ENCODE measurements at places on chromosomes 1 and 21.

GRCh38 chr1:82755671-82756070 lies 954.9 kb downstream of the ADGRL2 start:
- H3K36me3 ChIP-seq: no peaks in the 10 kb centered on the region
- DNase-seq: no peak
- H3K27me3 ChIP-seq: no peaks in the 10 kb centered on the region

DNA sequence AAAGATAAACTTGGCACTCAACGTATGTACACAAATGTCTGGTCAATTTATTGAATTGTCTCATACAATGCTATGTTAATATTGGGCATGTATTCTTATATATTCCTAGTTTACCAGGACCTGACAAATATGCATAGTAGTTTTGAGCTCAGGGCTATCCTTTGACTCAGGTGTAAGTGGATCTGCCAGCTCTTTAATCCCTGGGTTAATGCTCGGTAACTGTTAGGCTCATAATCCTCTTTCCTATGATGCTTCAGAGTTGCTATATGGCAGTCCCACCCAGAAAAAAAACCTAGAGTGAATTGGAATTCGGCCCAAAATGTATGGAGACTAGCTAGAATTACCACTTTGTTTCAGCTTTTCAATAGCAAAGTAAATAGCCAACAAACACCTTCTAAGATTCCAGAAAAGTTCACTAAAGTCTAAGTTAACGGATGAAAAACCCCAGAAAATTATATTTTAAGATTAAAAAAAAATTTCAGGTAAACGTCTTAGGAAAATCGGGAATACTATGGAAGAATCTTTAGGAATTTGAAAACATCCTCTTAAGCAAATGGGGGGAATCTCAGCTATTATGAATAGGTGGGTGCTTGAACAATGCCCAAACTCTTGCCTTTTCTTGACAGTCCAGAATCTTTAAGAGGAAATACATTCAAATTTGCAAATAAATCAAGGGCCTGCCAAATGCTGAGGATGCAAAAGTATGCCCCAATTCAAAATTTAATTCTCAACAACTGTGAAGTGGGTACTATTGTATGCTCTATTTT lies 10.9 kb downstream of the H3-3A start:
- no peaks in the 10 kb centered on the region for H3K27me3 ChIP-seq
- DNase-seq: no peak
- peak overlapping the region; percentile 18 for H3K4me3 ChIP-seq
- no peak overlapping the region for H3K27ac ChIP-seq
- H3K4me1 ChIP-seq: peaks cover 6% of the 10 kb centered on the region
- H3K36me3 ChIP-seq: peaks cover 15% of the 10 kb centered on the region

- H3K4me1 ChIP-seq: no peaks in the 10 kb centered on the region
- no peaks in the 10 kb centered on the region for H3K27me3 ChIP-seq
- no peak overlapping the region for H3K4me3 ChIP-seq
- H3K27ac ChIP-seq: no peak overlapping the region
- no peak for DNase-seq
- peaks cover 12% of the 10 kb centered on the region for H3K36me3 ChIP-seq
Measured at GRCh38 chr1:224411766-224412165, 22.8 kb downstream of the WDR26 start.

- H3K27me3 ChIP-seq: peaks cover 24% of the 10 kb centered on the region
- H3K27ac ChIP-seq: no peak overlapping the region
- no peaks in the 10 kb centered on the region for H3K36me3 ChIP-seq
- peak; percentile 39 for DNase-seq
- peaks cover 48% of the 10 kb centered on the region for H3K4me1 ChIP-seq
- H3K4me3 ChIP-seq: peak overlapping the region; percentile 83
Measured at GRCh38 chr21:42513985-42514882, 582 bp downstream of the SLC37A1 start.

GRCh38 chr1:156632355-156632754 lies 9.6 kb upstream of the BCAN start:
- H3K4me1 ChIP-seq: no peaks in the 10 kb centered on the region
- DNase-seq: no peak
- H3K36me3 ChIP-seq: no peaks in the 10 kb centered on the region
- no peak overlapping the region for H3K4me3 ChIP-seq
- peaks cover 52% of the 10 kb centered on the region for H3K27me3 ChIP-seq

GRCh38 chr21:36454706-36455105 lies 25.2 kb downstream of the CLDN14 start:
- H3K4me1 ChIP-seq: peaks cover 6% of the 10 kb centered on the region
- no peaks in the 10 kb centered on the region for H3K27me3 ChIP-seq
- no peak overlapping the region for H3K4me3 ChIP-seq
- no peak overlapping the region for H3K27ac ChIP-seq
- no peak for DNase-seq

- H3K27me3 ChIP-seq: no peaks in the 10 kb centered on the region
- no peak overlapping the region for H3K4me3 ChIP-seq
- peaks cover 12% of the 10 kb centered on the region for H3K4me1 ChIP-seq
- H3K36me3 ChIP-seq: no peaks in the 10 kb centered on the region
Measured at GRCh38 chr1:54054438-54054749, 986 bp downstream of the TCEANC2 start.

DNA sequence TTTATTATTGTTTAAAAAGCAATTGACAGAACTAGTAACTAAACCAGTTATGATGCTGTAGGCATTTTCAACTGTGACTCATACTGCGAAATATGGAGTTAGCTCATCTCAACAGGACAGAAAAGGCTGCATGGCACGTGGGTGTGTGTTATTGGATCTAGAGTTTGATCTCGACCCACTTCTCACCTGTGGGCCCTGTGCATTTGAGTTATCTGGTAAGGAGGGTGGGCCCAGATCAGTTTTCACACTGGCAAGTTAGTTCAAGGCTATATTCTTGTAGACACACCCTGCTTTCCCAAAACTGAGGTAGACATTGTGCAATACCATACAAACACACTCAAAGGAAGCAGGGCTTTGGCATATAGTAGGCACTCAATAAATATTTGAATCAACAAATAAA lies 71.3 kb upstream of the PRDX6 start:
- H3K4me1 ChIP-seq: no peaks in the 10 kb centered on the region
- H3K27ac ChIP-seq: no peak overlapping the region
- no peaks in the 10 kb centered on the region for H3K36me3 ChIP-seq

DNA sequence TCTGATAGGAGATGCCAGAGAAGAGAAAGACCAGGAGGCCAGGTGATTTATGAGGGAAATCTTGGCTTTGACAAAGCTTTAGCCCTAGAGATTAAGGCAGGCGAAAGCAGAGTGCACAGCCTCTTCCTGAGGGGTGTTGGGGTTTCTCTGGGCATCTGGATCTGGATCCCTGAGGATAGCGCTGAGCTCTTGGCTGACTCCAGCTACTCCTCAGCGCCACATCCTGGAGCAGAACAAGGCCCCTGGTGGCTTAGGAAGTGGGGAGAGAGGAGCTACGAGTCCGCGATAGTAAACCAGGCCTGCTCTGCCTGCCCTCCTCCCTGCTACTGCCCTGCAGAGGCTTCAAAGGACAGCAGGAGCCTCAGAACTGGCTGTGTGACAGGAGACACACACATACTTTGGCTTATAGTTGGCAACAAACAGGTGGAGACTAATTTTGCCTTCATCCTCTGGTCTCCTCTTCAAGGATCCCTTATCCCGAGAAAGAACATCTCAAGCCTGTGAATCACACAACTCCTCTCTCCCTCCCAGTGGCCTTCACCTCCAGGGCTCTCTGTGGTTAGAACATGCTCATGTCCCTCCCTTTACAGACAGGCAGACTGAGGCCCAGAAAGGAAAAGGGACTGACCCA lies 66.9 kb downstream of the TRABD2B start:
- H3K4me3 ChIP-seq: no peak overlapping the region
- H3K27me3 ChIP-seq: peaks cover 8% of the 10 kb centered on the region
- H3K4me1 ChIP-seq: no peaks in the 10 kb centered on the region
- H3K27ac ChIP-seq: no peak overlapping the region

GRCh38 chr1:109933856-109934711 lies 23.4 kb downstream of the CSF1 start:
- H3K4me1 ChIP-seq: peaks cover 15% of the 10 kb centered on the region
- no peak overlapping the region for H3K27ac ChIP-seq
- peaks cover 7% of the 10 kb centered on the region for H3K36me3 ChIP-seq
- no peaks in the 10 kb centered on the region for H3K27me3 ChIP-seq

GRCh38 chr1:64474665-64475439 lies 4.9 kb downstream of the CACHD1 start:
- H3K4me1 ChIP-seq: peaks cover 59% of the 10 kb centered on the region
- H3K27ac ChIP-seq: peak overlapping the region; percentile 61
- no peak for DNase-seq
- H3K36me3 ChIP-seq: no peaks in the 10 kb centered on the region
- H3K4me3 ChIP-seq: peak overlapping the region; percentile 76

GRCh38 chr1:237938553-237938952 lies 47.8 kb upstream of the ZP4 start:
- no peaks in the 10 kb centered on the region for H3K27me3 ChIP-seq
- H3K27ac ChIP-seq: no peak overlapping the region
- no peaks in the 10 kb centered on the region for H3K4me1 ChIP-seq

DNA sequence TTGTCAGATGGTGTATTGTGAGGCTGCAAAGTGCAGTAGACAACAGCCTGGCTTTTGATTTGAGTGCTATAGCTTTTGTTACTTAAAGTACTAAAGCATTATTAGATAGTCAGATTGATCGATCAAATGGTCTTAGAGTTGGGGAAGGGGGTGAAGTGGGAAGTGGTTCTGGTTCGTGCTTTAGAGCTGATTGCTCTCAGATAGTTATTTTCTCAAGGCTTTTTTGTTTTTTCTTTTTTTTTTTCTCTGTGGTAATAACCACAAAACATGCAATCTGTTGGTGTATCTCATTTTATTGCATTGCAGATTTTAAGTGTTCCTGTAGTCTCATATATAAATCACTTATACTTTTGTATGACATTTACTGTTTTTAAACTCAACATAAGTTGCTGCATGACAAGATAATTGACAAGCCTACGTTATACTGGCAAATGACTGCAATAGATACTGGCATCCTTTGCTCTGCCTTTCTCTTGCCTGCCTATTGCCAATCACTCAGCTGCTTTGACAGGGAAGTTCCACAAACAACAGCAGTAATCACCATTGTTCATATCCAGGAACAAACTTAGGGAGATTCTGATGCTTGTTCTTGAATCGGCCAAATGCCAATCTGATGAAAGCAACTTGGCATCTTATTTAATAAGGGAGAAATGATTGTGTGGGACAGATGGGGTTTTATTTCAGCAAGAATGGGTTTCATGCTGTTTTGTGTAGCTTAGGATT lies 125.0 kb upstream of the B3GALT2 start:
- no peak for DNase-seq
- H3K4me1 ChIP-seq: no peaks in the 10 kb centered on the region
- no peaks in the 10 kb centered on the region for H3K27me3 ChIP-seq
- no peaks in the 10 kb centered on the region for H3K36me3 ChIP-seq
- H3K4me3 ChIP-seq: no peak overlapping the region

DNA sequence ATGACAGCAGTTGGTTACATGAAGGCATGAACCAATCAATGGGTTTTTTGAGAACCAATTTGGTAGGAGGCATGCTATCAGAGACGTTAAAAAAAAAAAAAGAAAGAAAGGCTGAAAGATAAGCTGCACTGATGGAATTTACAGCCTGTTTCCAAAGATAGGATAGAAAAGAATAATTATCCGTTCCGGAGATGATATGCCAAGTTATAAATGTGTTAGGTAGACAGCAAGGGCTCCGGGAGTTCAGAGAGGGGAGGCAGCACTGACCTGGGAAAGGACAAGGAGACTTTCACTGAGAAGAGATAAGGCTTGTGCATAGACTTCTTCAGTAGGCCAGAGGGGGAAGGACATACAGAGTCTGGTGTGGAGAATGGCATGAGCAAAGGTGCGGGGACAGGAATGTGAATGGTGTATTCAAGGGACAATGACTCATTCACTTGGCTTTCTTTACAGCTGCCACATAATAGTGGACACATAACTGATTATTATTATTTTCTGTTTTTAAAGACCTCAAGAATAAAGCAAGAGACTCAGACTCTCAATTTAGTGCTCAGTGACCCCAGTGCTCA lies 24.8 kb upstream of the ACBD6 start:
- no peaks in the 10 kb centered on the region for H3K36me3 ChIP-seq
- H3K27ac ChIP-seq: no peak overlapping the region

DNA sequence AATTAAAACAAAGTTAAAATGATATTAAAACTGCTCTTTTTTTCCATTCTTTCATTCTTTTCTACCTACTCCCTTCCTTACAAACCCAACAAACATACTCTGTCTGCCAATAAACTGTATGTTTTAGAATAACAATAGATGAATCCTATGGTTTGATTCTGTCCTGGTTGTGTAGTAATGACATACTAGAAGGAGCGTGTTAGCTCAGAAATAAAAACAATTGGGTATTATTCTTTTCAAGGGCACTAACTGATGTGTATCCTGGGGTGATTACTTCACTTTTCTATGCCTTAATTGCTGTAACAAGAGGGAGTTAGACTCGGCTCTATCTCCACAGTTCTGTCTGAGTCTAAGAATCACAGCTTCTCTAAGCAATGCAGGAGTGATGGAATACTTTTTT lies 194.4 kb downstream of the GIPC2 start:
- no peaks in the 10 kb centered on the region for H3K4me1 ChIP-seq
- H3K36me3 ChIP-seq: no peaks in the 10 kb centered on the region
- no peak for DNase-seq
- H3K27me3 ChIP-seq: peaks cover 9% of the 10 kb centered on the region
- no peak overlapping the region for H3K27ac ChIP-seq
- no peak overlapping the region for H3K4me3 ChIP-seq

GRCh38 chr1:10624256-10625050 lies 149.7 kb downstream of the PEX14 start:
- no peaks in the 10 kb centered on the region for H3K36me3 ChIP-seq
- no peaks in the 10 kb centered on the region for H3K27me3 ChIP-seq
- H3K27ac ChIP-seq: no peak overlapping the region
- no peaks in the 10 kb centered on the region for H3K4me1 ChIP-seq
- H3K4me3 ChIP-seq: no peak overlapping the region

GRCh38 chr1:165241321-165241720 lies 115.2 kb downstream of the LMX1A start:
- H3K27ac ChIP-seq: no peak overlapping the region
- peaks cover 2% of the 10 kb centered on the region for H3K4me1 ChIP-seq
- DNase-seq: no peak
- H3K36me3 ChIP-seq: no peaks in the 10 kb centered on the region
- H3K27me3 ChIP-seq: peaks cover 83% of the 10 kb centered on the region
- no peak overlapping the region for H3K4me3 ChIP-seq

- DNase-seq: no peak
- peaks cover 12% of the 10 kb centered on the region for H3K4me1 ChIP-seq
- no peaks in the 10 kb centered on the region for H3K36me3 ChIP-seq
- peak overlapping the region; percentile 90 for H3K4me3 ChIP-seq
- H3K27me3 ChIP-seq: peaks cover 3% of the 10 kb centered on the region
Measured at GRCh38 chr1:25874635-25875153, 814 bp downstream of the PAQR7 start.

- no peaks in the 10 kb centered on the region for H3K27me3 ChIP-seq
- peaks cover 11% of the 10 kb centered on the region for H3K4me1 ChIP-seq
- peaks cover 7% of the 10 kb centered on the region for H3K36me3 ChIP-seq
- no peak overlapping the region for H3K4me3 ChIP-seq
- no peak overlapping the region for H3K27ac ChIP-seq
- no peak for DNase-seq
Measured at GRCh38 chr1:12245116-12245515, 15.3 kb downstream of the VPS13D start.

- H3K27me3 ChIP-seq: peaks cover 9% of the 10 kb centered on the region
- no peak overlapping the region for H3K27ac ChIP-seq
- no peak overlapping the region for H3K4me3 ChIP-seq
- H3K36me3 ChIP-seq: no peaks in the 10 kb centered on the region
- H3K4me1 ChIP-seq: peaks cover 4% of the 10 kb centered on the region
Measured at GRCh38 chr1:119613769-119614720, 34.0 kb downstream of the ZNF697 start.

GRCh38 chr1:145942405-145942804 lies 15.1 kb upstream of the RBM8A start:
- no peak for DNase-seq
- H3K36me3 ChIP-seq: peaks cover 3% of the 10 kb centered on the region
- no peaks in the 10 kb centered on the region for H3K27me3 ChIP-seq
- H3K27ac ChIP-seq: peak overlapping the region; percentile 73
